Esophagus muscularis mucosa (tissue), 4 donors: ENCODE measurements at places on chromosomes 6 and 20.

- no peak overlapping the region for H3K4me3 ChIP-seq
- DNase-seq = no peak
- no peaks in the 10 kb centered on the region for H3K36me3 ChIP-seq
- no peak overlapping the region for H3K27ac ChIP-seq
- no peaks in the 10 kb centered on the region for H3K27me3 ChIP-seq
Measured at GRCh38 chr20:19786311-19786710, 28.3 kb downstream of the RIN2 start.

DNA sequence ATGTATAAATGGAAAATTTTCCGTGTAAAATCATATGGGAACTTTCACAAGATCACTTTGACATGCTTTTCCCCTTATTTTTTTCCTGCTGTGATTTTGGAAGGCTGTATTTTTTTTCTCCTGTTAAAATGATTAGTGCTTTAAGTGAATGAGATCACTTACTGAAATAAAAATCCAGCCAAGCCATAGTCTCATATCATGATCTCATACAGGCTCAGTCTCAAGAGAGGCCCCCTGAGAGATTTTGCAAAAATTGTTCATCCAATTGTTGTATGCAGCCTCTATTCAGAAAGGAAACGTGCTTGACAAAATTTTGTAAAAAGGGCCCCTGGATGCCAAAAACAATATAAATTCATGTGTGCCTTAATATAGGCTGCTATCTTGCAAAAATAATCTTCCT lies 528.2 kb downstream of the HDGFL1 start:
- H3K4me1 ChIP-seq = no peaks in the 10 kb centered on the region
- H3K27me3 ChIP-seq = no peaks in the 10 kb centered on the region
- H3K36me3 ChIP-seq = no peaks in the 10 kb centered on the region
- H3K4me3 ChIP-seq = no peak overlapping the region

DNA sequence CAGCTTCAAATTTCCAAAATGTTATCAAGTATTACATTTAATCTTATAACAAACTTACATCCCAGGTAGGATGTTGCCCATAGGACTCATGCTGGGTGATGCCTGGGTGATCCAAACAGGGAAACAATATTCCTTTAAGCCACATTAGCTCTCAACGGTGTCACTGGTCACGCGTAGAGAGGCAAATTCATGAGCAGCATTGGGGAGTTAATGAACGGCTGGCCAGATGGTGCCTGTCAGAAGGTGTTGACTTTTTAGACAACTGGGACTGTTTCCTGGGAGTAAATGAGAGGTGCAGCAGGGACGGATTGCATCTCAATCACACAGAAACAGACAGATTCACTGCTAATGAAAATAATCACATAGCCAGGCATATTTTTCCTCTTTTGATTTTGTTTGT lies 83.3 kb upstream of the ID4 start:
- H3K27me3 ChIP-seq = no peaks in the 10 kb centered on the region
- H3K4me1 ChIP-seq = peaks cover 5% of the 10 kb centered on the region
- no peaks in the 10 kb centered on the region for H3K36me3 ChIP-seq
- no peak overlapping the region for H3K27ac ChIP-seq
- DNase-seq = no peak
- H3K4me3 ChIP-seq = no peak overlapping the region

DNA sequence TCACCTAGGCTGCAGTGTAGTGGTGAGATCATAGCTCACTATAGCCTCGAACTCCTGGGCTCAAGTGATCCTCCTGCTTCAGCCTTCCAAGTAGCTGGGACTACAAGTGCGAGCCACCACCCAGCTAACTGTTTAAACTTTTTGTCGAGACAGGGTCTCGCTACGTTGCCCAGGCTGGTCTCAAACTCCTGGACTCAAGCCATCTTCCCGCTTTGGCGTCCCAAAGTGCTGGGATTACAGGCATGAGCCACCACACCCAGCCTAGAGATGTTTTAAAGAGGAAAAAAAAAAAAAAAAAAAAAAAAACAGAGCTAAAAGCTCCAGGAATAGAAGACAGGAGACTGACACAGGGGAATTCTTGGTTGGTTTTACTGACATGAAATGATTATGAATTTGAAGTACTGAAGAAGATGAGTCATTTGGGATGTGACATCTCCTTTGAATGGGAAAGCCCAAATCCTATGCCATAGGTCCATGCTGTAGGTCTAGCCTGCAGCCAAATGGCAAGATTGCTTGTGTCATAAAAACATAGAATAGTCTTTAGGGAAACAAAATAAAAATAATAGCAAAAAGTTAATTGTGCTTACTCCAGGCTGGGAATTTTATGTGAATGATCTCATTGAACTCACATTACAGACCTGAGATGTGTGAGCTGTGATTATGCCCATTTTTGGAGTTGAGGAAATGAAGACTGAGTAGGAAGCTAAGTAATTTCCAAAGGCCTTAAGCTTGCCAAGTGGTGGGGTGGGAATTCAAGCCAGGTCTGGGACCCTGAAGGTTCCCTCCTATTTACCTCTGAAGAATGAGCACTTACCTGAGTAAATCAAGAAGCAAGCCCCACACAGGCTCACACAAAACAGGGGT lies 24.3 kb upstream of the NHSL1 start:
- H3K4me3 ChIP-seq = no peak overlapping the region
- no peak for DNase-seq
- no peak overlapping the region for H3K27ac ChIP-seq
- H3K36me3 ChIP-seq = no peaks in the 10 kb centered on the region

- no peaks in the 10 kb centered on the region for H3K27me3 ChIP-seq
- DNase-seq = no peak
- H3K4me3 ChIP-seq = no peak overlapping the region
Measured at GRCh38 chr6:139091826-139092225, 43.1 kb upstream of the HECA start.

DNA sequence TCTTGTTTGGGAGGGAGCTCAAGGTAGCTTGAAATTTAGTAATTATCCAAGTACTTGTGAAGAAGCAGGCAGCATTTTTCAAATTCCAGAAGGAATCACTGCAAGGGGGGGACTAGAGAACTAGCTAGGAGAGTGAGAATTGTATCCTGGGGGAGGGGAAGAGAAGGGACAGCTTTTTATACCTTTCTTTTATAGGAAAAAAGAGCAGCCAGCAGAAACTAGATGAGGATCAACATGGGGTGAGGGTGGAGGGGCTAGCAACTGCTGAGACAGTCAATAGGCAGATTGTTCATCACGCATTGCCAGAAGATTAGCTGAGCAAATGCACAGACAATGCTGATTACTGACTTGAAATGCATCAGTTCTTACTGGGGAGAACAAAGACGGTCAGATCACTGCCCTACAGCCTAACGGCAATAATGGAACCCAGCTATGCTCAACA lies 514.3 kb upstream of the CITED2 start:
- H3K27me3 ChIP-seq = no peaks in the 10 kb centered on the region
- H3K4me3 ChIP-seq = no peak overlapping the region
- no peak overlapping the region for H3K27ac ChIP-seq
- H3K36me3 ChIP-seq = no peaks in the 10 kb centered on the region

- H3K27ac ChIP-seq = no peak overlapping the region
- peaks cover 15% of the 10 kb centered on the region for H3K4me1 ChIP-seq
- no peaks in the 10 kb centered on the region for H3K36me3 ChIP-seq
- DNase-seq = no peak
- no peak overlapping the region for H3K4me3 ChIP-seq
Measured at GRCh38 chr20:38286586-38287531, 17.1 kb upstream of the BPI start.

DNA sequence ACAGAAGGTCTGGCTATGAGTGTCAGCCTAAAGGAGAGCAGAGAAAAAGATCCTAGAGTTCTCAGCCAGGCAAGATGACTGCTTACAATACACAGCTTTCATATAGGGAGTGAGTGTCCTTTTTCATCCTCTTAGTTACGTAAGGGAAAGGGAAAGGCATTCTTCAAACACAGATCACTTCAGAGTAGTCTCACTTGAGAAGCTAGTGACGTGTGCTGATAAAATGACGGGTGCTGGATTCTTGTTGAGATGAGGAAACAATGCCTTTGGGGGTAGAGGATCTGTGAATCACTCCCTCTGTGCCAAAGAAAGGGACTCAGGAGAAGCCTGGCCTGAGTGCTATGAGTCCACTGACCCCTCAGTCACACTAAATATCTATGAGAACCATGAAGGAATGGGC lies 117.3 kb downstream of the QRSL1 start:
- no peaks in the 10 kb centered on the region for H3K4me1 ChIP-seq
- H3K36me3 ChIP-seq = no peaks in the 10 kb centered on the region
- H3K27ac ChIP-seq = no peak overlapping the region

GRCh38 chr6:128855581-128856085 lies 27.3 kb upstream of the LAMA2 start:
- no peak overlapping the region for H3K27ac ChIP-seq
- H3K4me3 ChIP-seq = no peak overlapping the region
- no peaks in the 10 kb centered on the region for H3K36me3 ChIP-seq
- DNase-seq = no peak

DNA sequence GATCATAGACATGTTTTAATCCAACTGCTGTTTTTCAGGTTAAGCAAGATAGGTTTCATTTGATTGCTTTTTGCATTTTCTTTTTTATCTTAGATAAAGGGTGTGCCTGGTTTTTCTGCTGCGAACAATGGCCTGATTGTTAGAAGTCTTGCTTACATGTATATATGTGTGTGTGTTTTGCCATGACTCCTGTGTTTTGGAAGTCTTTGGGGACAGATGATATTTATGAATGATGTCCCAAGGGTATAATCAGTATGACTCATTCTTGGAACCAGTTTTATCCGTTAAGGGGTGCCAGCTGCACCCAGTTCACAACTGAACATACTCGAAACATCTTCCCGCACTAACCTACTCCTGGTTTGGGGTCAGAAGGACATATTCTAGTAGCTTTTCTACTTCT lies 230.1 kb upstream of the SUPT3H start:
- H3K36me3 ChIP-seq = no peaks in the 10 kb centered on the region
- no peaks in the 10 kb centered on the region for H3K27me3 ChIP-seq
- H3K27ac ChIP-seq = no peak overlapping the region
- H3K4me1 ChIP-seq = no peaks in the 10 kb centered on the region
- H3K4me3 ChIP-seq = no peak overlapping the region

- H3K4me3 ChIP-seq = no peak overlapping the region
- peak; percentile 96 for DNase-seq
- no peak overlapping the region for H3K27ac ChIP-seq
- peaks cover 6% of the 10 kb centered on the region for H3K4me1 ChIP-seq
- H3K27me3 ChIP-seq = no peaks in the 10 kb centered on the region
- no peaks in the 10 kb centered on the region for H3K36me3 ChIP-seq
Measured at GRCh38 chr20:19205981-19206396, 6.5 kb upstream of the SLC24A3 start.

GRCh38 chr6:118588626-118589025 lies 40.5 kb downstream of the PLN start:
- H3K4me3 ChIP-seq = no peak overlapping the region
- H3K4me1 ChIP-seq = peaks cover 20% of the 10 kb centered on the region

- peaks cover 4% of the 10 kb centered on the region for H3K4me1 ChIP-seq
- H3K27me3 ChIP-seq = no peaks in the 10 kb centered on the region
- no peak for DNase-seq
- H3K27ac ChIP-seq = no peak overlapping the region
- H3K36me3 ChIP-seq = no peaks in the 10 kb centered on the region
Measured at GRCh38 chr6:87925373-87926060, 122.1 kb upstream of the SPACA1 start.

DNA sequence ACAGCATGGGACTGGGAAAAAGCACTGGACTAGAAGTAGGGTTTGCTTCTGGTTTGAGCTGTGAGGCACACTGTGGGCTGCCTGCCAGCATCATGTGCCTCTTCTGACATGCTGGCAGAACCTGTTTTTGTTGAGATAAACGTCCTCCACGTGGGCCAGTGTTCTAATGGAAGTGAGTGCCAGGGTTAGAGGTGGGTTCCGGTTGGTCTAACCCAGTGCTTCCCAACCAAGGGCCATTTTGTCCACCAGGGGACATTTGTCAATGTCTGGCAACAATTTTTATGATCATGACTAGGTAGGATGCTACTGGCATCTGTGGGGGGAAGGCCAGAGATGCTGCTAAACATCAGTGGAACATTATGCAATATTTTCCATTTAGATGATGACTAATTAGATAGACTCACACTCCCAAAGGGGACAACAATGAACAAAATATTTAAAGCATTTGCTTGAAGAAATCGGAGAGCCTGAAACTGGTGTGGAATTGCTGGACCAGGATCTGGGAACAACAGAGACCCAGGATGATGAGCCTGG lies 7.8 kb upstream of the APMAP start:
- DNase-seq = no peak
- no peaks in the 10 kb centered on the region for H3K36me3 ChIP-seq
- no peak overlapping the region for H3K4me3 ChIP-seq
- peak overlapping the region; percentile 61 for H3K27ac ChIP-seq
- H3K4me1 ChIP-seq = peaks cover 49% of the 10 kb centered on the region

- H3K4me3 ChIP-seq = no peak overlapping the region
- no peak overlapping the region for H3K27ac ChIP-seq
- no peak for DNase-seq
Measured at GRCh38 chr6:162625846-162626540, 101.6 kb downstream of the PRKN start.

DNA sequence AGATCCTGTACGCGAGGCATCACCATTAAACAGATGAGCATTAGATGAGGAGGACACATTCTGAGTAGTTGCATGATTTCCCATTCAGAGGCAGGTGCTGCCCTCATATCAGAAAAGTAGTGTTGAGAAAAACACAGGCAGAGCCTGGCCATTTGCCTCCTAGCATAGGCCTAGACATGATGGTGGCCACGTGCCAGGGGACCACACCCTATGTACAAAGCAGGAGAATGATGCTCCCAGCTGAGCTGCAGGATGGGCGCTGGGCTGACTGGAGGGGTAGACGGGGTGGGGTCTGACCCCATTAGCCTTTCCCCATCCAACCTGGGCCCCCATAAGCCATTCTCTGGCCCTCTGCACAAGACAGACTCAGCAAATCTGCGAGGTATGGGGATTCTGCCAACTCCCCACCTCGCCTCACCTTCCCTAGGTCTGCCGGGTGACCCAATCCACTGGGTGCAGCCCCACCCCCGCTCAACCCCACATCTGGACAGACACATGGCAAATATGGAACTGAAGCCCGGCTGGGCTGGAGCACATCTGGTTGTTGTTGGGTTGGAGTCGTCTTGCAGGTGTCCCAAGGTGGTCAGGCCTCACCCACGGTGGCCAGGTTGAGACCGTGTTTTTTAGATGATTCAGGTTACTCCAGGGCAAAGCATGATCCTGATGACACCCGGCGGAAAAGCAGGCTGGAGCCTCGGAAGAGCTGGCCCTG lies 13.9 kb downstream of the PI16 start:
- H3K27me3 ChIP-seq = no peaks in the 10 kb centered on the region
- peaks cover 22% of the 10 kb centered on the region for H3K4me1 ChIP-seq
- no peak for DNase-seq

- no peak for DNase-seq
- no peaks in the 10 kb centered on the region for H3K27me3 ChIP-seq
- H3K27ac ChIP-seq = no peak overlapping the region
- no peaks in the 10 kb centered on the region for H3K36me3 ChIP-seq
Measured at GRCh38 chr6:38824243-38824894, 109.3 kb downstream of the DNAH8 start.
